ENCODE measurements at places on chromosomes 1 and 21. TPM values are rescaled to one million over a fixed set of nuclear protein-coding genes. Genes with fewer than 3 reads are reported as not detected.

DNA sequence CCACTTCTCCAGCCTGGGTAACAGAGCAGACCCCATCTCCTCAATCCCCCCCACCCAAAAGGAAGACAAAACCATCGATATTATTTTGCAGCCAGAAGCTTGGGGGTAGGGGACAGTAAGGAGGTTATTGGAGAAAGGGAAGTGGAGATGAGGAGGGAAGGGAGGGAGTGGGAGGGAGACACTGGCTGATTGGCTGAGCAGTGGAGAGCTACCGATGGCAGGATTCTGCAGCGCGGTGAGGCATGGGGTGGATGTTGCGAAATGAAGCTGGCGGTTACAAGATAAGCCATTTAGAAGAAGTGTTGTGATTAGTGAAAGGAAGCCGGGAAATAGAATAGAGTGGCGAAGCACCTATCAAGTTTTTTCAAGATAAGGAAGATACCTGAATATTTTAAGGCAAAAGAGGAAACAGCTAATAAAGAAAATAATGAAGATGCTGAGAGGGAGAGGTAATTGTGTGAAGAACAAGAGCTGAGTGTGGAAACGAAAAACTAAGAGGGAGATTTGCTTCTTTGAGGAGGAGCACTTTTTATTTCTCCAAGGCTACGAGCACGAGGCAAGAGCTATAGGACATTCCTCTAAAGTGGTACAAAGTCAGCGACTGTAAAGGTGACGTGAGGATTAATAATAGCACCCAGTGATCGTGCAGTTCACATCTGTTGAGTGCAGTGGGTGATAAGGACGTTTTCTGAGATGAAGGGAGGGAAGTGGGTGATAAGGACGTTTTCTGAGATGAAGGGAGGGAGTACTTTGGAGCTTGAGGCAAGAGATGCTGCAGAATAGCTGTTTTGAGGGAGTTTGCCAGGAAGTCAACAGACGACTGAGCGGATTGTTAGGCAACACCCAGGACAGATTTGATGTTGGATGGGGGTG lies 103.2 kb upstream of the KIF26B start:
- no peak for DNase-seq

DNA sequence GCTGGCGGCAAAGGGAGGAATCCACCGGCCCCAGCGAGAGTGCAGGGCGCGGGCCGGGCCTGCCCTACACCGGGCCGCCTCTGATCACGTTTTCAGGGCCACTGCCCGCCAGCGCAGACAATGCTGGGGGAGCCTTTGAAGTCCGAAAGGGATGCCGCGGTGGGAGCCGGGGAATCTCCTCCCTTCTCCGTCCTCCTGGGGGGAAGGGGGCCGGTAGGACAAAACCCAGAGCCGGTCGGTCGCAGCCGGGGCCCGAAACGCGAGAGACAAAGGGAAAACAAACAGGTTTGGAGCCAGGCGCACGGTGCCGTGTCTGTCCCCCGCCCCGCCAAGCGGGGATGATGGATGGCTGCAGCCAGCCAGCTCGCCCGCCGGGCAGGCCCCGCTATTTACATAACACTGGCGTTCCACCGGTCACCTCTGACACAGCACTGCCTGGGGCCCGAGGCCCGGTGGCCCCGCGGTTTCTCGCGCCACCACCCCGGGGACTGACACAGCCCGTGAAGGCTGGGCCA lies 92.0 kb downstream of the CASZ1 start:
- DNase-seq = no peak

GRCh38 chr1:234631721-234632125 lies 21.7 kb upstream of the IRF2BP2 start:
- DNase-seq = peak; percentile 36

GRCh38 chr1:47523835-47524215 lies 86.0 kb downstream of the FOXD2 start:
- DNase-seq = no peak

DNA sequence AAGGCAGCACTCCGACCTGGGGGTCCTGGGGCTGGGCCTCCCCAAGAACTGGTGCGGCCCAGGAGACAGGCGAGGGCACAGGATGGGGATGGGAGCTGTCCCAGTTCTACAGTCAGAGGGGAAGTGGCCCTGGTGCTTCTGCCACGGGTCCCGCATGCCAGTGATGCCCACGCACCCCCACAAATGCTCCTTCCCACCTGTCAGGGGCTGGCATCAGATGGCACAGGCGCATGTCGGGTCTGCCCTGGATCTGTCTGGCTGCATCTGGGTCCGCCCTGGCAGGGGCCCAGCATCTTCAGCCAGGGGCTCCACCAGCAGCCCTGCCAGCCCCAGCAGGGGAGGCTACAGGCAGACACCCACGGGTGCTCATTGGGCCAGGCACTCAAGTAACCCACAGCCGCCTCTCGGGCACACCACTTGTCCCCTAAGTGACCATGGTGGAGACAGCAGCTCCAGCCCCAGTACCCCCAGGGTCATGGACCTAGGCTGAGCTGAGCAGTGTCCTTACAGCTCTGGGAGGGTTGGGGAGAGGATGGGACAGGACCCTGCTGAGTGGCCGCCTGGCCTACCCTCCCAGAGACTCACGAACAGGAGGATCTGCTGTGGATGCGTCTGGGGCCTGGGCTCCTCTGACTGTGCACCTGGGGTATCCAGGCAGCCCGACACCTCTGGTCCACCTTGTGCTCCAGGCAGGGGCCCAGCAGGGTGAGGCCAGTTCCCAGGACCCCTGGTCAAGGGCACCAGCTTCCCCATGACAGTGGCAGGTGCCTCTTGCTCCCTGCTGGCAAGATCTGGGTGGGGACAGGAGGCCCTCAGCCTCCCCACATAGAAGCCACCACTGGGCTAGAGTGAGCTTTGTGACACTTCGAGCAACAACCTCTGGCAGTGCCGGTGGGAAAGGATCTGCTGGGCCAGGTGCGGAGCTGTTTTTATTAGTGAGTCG lies 5.4 kb downstream of the SMIM1 start:
- DNase-seq = no peak

- no peak for DNase-seq
Measured at GRCh38 chr1:151606384-151606783, 5.5 kb upstream of the SNX27 start.

GRCh38 chr1:231719485-231720183 lies 93.0 kb downstream of the DISC1 start:
- DNase-seq = no peak

- DNase-seq = no peak
Measured at GRCh38 chr21:46503922-46504550, 45.3 kb downstream of the DIP2A start.

DNA sequence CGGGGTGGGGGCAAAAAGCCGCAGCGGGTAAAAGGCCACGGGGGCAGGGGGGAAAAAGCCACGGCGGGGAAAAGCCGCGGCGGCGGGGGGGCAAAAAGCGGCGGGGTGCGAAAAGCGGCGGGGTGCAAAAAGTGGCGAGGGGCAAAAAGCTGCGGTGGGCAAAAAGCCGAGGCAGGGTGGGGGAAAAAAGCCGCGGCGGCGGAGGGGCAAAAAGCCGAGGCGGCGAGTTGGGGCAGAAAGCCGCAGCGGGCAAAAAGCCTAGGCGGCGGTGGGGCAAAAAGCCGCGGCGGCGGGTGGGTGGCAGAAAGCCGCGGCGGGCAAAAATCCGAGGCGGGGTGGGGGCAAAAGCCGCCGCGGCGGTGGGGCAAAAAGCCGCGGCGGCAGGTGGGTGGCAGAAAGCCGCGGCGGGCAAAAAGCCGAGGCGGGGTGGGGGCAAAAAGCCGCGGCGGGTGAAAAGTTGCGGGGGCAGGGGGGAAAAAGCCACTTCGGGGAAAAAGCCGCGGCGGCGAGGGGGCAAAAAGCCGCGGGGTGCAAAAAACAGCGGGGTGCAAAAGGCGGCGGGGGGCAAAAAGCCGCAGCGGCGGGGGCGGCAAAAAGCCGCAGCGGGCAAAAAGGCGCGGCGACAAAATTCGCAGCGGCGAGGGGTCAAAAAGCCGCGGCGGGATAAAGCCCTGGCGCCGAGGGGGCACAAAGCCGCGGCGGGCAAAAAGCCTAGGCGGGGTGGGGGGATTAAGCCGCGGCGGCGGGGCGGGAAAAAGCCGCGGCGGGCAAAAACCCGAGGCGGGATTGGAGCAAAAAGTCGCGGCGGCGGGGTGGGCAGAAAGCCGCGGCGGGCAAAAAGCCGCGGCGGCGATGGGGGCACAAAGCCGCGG lies 3901.2 kb downstream of the SRGAP2C start:
- no peak for DNase-seq

GRCh38 chr1:233614743-233615521 lies 1.0 kb downstream of the KCNK1 start:
- peak; percentile 9 for DNase-seq

DNA sequence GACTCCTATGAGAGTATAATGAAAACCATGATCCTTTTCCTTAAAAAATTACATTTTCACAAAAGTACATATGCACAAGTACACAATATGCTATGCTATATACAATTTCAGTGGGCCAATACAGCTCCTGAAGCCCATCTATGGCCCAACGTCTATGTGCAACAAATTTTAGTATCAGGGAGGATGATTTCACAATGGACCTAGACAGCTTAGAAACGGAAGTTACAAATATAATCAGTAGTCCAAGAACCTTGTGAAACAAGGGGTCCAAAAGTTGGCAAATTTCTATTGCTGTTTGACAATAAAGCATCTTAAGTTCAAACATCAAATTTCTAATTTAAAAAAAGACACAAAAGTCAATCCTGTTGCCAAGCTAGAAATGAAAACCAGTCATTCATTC lies 87.0 kb downstream of the DPYD start:
- DNase-seq = no peak

DNA sequence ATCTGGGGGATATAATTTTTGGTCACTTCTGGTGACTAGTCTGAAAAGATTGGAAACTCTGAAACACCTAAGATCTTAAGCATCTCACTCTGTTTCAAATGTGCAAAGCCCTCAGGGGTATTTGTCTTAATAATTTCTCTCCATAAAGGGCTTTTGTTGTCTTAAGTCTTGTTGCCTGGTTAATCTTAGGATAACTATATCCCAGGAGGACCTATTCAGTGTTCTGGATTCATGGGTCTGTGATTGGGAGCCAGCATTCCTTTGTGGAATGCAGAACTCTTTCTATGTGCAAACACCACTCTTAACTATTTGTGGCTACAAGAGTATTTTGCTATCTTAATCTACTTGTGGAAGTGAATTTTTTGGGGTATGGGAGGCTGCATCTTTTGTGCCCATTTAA lies 1573.0 kb upstream of the PRMT6 start:
- DNase-seq = no peak

- no peak for DNase-seq
Measured at GRCh38 chr1:51299981-51300670, 30.2 kb downstream of the TTC39A start.

DNA sequence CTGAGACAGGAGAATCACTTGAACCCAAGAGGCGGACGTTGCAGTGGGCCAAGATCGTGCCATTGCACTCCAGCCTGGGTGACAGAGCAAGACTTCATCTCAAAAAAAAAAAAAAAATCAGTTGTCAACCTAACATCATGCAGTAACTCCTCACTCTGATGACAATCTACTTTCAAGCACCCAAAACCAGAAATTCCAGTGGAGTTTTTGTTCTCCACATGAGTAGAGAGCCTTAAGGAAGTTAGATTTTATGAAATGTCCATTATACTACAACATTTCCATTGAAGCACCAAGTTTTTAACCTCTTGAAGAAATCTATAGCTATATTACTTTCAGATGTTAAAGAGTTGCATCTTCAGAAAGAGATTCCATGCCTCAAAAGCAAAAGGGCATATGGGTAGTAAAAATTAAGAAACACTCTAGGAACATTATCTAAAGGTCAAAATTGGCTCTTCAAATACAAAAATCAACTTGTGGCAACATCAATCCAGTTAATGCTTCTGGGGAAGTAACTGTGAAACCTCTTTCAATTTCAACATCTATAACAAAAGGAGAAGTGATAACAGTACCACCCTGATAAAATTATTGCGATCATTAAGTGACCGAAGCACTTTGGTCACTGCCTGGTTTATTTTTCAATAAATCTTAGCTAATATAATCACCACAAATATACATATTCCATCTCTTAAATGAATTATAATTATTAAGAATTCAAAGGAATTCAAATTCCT lies 7.7 kb downstream of the LPGAT1 start:
- no peak for DNase-seq

GRCh38 chr1:187817782-187818181 lies 989.0 kb downstream of the PLA2G4A start:
- no peak for DNase-seq

DNA sequence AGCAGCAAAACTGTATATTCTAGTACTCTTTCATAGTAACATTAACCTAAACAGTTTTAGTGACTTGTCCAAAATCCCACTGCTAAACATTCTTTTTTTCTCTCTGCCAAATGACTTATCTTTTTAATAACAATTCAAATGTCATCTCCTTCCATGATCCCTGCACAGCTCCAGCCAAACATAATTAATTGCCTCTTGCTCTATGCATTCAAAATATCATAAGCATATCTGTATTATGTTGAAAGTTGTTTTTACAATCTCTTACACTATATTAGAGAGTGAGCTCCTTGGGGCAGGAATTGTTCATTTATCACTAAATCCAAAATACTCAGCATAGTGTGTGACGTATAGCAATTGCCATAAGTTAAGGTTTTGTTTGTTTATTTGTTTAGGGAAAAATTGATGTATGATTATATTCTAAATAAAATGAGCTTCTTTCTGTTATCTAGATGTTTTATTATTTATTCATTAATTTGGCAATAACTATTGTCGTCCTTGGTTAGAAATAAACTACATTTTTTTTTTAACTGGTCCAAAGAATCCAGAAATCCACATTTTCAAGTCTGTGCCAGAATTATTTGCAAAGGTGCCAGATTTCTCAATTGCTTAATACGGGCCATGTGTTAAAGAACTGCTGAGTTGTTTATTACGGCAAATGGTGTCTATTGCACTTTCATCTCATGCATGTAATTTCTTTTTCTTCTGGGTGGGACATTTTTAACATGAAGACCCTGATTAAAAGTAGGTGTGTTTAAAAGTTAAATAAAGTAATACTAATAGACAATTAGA lies 577.2 kb upstream of the ZRANB2 start:
- peak; percentile 90 for DNase-seq

- no peak for DNase-seq
Measured at GRCh38 chr1:232404981-232405731, 224.8 kb downstream of the SIPA1L2 start.

DNA sequence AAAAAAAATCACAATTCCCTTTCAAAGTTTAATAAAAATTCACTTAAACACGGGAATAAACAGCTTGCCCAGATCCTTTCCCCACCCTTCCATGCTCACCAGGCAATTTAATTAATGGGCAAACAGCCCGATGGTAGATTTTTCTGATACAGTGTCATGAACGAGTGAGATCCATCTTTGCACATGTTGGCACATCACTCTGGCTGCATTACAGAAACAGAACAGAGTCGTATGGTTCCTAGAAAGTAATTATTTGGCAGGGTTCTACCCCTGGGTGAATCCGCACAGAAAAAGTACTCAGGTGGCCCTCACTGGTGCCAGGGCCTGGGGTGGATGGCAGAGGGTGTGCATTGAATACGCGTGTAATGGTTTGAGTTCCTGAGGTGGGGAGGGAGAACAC lies 24.6 kb upstream of the OVAAL start:
- DNase-seq = peak; percentile 20

The MTARC1 gene
- 7.3 TPM for polyA plus RNA-seq

The RNF186 gene
- polyA plus RNA-seq = not detected

The ZNF593 gene
- polyA plus RNA-seq = 19.0 TPM

The MEF2D gene
- 69.5 TPM for polyA plus RNA-seq

The KPRP gene
- polyA plus RNA-seq = not detected

The RNU1-1 gene
- polyA plus RNA-seq = not detected

The PRELP gene
- 3.8 TPM for polyA plus RNA-seq

The IGFN1 gene
- 1.8 TPM for polyA plus RNA-seq

All from muscle of leg (tissue), 16 donors.